DMS 273 treated with DMSO at 0.1 percent for 48 hours (cell line): ENCODE measurements at places on chromosomes 13 and 19.

DNA sequence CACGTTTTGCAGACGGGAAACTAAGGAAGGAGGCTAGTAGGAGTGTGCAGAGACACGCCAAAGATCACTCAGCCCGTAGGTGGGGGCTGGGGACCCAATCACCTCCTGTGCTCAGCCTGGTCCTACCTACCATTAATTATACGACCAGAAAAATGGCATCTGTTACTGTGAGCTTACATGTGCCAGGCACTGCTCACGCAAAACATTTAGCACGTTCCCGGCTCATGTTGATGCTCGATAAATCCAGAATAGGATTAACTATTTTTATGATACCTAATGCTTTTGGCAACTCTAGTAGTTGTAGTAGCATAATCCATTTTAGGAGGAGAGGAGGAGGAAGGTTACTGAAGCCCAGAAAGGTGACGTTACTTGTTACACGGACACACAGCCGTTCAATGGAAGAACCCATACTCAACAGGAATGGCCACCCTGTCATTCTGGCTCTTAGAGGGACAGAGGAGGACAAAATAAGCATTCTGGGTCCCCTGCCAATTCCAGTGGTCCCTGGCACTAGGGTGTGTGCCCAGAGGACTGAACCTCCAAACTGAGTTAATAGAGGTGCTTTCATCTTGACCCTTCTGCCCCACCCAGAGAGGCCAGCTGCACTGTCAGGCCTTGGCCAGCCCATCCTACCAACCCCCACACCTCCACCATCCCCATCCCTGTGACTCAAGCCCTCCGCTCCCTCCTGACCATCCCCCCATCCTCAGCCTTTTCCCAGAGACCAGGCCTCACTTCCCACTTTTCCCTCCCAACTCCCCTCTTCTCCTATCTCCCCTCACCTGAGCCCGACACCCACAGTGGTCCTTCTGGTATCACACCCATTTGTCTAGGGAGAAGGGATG is 5.0 kb upstream of the EML2 start:
- peak; percentile 50 for DNase-seq

DNA sequence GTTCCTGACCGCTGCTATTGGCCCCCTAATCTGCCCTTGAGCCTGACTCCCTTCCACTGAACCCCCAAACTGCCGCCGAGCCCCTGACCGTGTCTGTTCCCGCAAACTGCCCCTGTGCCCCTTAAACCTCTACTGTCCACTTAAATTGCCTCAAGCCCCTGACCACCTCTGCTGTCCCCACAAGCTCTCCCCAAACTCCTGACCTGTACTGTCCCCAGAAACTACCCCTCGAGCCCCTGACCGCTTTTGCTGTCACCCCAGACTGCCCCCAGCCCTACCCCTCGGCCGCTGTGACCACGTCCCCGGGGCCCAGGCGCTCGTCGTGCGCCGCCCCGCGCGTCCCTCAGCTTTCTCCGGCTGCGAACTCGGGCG is 382 bp downstream of the ZNF77 start:
- DNase-seq, result no peak

DNA sequence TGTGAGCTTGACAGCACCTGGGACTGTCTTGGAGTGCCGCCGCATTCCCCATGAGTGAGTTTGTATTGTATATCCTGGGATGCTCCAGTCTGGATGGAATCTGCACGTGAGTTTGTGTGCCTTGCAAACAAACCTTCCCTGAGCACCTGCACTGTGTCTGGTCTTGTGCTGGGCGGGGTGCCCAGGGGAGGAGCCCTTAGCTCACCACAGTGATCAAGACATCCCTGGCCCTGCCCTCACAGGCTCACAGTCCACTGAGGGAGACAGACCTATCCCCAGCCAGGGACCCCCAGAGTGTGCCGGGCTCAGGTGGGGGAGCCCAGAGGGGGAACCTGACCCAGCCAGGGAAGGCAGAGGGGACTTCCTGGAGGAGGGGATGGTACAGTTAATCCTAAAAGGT is 1.7 kb upstream of the BCAM start:
- no peak for DNase-seq

DNA sequence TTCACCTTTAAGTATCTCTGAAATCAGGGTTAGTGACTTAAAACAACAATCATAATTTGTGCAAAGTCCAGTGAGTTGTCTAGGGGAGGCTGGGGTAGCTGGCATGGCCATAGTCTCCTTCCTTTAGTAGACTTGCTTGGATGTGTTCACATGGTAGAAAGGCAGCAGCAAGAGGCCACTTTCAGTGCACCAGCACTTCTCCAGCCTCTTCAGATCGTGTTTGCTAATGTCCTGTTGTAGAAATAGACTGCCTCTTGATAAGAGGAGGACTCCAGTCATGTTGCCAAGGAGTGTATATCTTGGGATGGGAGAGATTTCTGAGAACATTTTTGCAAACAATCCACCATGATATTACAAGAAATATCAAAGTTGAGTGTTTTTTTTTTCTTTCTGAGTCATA is 22.9 kb downstream of the WDFY2 start:
- no peak for DNase-seq

- no peak for DNase-seq
Observed at GRCh38 chr19:5631567-5632240, 8.8 kb downstream of the SAFB start.

GRCh38 chr19:52226652-52227051 is 36.8 kb downstream of the PPP2R1A start:
- DNase-seq, result no peak

- DNase-seq, result no peak
Observed at GRCh38 chr19:29672933-29673336, 7.7 kb downstream of the PLEKHF1 start.

- DNase-seq, result no peak
Observed at GRCh38 chr19:29309637-29310036, 96.7 kb upstream of the UQCRFS1 start.

- DNase-seq, result no peak
Observed at GRCh38 chr19:53865918-53866864, 1.5 kb upstream of the MYADM start.

- DNase-seq, result no peak
Observed at GRCh38 chr19:39301021-39301420, 4.8 kb downstream of the IFNL1 start.

DNA sequence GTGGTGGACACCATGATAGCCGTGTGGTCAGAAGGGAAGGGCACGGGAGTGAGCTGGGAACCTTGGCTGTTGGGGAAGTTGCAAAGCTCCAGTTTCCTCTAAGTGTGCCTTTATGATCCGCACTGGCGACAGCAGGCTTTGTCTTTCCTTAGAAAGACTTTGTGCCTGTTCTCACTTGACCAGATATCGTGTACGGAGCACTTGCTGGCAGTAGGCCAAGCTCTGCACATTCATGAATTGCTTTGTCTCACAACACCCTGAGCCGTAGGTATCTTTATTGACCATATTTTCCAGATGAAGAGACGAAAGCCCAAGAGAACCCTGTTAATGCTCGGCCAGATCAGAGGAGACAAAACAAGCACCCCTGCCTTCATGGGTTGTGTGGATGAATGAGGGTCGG is 15.1 kb downstream of the CUL4A start:
- DNase-seq, result no peak

DNA sequence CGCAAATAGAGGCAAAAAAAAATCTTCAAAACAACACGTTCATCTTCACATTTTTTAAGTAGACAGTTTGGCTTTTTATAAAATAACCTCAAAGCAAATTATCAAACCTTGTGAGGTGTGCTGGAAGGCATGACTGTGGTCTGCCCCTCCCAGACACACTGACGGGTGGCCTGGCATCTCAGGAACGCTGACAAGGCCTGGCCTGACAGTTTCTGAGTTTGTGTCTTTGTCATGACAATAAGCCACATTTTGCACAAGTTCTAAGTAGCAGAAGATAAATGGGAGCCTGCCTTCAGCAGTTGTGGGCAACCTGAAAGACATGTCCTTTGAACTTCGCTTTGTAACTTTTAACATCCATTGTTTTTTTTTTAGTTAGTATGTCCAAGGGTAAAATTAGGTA is 38.5 kb downstream of the SOX21 start:
- DNase-seq, result no peak

DNA sequence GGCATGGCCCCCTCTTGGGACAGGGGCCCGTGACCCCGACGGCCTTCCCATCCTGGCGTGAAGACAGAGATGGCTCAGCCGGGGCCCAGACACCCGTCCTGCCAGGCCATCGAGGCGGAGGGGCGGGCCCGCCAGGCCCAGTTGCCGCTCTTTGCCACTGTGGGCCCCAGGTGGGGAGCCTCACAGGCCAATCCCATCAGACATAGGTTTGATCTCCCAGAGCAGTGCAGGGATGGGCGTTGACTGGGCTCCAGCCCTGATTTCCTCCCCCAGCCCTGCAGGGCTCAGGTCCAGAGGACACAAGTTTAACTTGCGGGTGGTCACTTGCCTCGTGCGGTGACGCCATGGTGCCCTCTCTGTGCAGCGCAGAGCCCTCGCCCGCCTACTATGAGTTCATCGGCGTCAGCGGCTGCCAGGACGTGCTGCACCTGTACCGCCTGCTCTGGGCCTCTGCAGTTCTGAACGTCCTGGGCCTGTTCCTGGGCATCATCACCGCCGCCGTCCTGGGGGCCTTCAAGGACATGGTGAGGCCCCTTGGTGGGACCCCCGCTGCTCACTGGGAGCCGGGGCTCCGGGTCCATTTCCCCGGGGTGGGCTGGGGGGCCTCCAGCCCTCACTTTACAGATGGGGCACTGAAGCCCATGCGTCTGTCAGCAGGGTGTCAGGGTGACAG is 42.4 kb downstream of the TMEM255B start:
- DNase-seq, result no peak

DNA sequence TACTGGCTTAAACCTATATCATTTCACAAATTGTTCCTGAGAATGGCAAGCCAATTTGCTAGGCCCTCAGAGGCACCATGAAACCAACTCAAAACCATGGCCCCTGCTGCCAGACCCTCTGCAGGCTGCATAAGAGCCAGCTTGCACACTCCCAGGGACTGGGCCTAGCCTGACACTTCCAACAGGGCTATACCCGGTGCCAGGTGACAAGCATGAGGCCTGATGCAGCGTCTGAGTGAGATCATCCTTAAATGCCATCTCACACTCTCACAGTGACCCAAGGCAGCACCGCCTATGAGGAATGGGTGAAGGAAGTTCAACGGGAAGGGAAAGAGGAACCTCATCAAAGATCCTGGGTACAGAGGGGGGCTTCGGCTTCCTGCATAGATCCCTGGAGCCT is 65.6 kb downstream of the C13orf42 start:
- DNase-seq, result no peak

DNA sequence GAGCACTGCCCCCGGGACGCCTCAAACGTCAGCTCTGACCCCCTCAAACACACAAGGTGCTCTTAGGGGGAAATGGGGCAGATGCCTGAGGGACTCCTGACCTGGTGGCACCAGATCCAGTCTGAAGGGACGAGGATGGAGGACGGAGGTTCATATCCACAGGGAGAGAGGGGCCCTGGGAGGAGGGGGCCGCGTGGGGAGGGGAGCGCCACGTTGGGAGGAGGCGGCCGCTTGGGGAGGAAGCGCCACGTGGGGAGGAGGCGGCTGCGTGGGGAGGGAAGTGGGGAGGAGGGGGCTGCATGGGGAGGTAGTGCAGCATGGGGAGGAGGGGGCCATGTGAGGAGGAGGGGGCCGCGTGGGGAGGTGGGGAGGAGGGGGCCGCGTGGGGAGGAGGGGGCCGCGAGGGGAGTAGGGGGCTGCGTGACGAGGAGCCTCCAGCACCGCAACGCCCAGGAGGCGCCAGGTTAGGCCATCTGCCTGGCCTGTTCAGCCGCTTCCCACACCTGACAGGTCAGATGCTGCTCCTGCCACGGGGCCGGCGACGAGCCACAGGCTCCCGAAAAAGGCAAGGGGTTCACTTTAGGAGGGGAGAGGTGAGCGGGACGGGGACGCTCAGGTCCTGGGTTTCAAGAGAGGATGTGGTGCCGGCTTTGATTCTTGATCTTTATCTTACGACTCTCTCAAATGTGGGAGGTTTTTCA is 36.7 kb upstream of the C13orf46 start:
- DNase-seq, result no peak

DNA sequence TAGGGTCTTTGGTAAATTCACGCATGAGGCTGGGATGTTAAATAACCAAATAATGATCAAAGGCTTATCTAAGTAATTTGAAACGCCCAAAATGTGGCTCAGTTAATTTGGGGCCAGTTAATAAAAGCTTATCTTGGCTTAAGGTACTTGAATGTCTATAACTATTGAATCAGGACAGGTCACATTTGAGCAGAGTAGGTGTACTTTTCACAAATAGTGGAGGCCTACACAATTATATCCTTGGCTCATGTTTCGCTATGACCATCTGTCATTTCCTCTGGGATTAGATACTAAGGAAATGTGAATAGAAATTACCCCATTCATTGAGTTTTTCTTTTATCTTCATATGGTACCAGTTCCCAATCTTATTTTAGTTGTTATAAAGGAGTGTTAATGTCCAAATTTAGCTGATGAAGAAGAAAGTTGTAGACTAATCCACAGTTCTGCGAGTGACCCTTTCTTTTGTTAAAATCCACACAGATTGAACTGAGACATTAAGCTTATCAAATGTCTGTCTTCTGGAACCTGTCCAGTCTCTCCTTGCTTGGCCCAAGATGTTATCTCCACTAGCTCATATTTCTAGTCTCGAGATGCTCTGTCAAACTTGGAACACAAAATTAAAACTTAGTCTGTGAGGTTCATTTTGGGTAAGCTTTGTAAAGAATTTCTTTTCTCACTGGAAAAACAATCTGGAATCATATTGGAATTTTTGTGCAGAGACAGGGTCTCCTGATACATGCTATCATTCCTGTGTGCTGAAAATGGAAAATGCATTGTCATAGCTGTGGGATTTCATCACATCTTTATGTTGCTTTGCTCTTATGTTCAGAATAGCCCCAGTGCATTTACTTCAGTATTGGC is 31.0 kb downstream of the SLAIN1 start:
- peak; percentile 84 for DNase-seq

GRCh38 chr13:58598241-58598640 is 966.7 kb downstream of the PCDH17 start:
- no peak for DNase-seq

GRCh38 chr19:4068047-4068966 is 1.6 kb upstream of the ZBTB7A start:
- DNase-seq, result no peak

DNA sequence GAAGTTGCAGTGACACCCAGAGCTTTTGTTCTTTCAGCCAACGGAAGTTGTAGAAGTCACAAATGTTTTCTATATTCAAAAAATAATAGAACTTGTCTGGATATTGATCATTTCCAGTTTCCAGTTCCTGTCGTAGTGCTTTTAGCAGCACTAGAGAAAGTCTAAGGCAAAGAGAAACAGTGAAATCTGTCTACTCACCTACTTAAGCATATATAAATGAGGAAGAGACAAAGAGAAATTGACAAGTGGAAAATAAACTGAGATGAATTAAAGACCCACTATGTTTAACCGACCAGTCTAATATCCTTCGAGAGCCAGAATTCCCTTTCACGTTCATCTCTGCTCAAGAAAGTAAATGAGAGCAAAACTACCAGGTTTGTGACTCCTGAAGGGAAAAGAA is 36.7 kb downstream of the DACH1 start:
- DNase-seq, result no peak

- DNase-seq, result no peak
Observed at GRCh38 chr19:35868172-35868822, at the start of gene APLP1. TSS of gene APLP1 (plus strand) at chr19:35868574. CDS start at chr19:35868637, 63 bp downstream.

- peak; percentile 46 for DNase-seq
Observed at GRCh38 chr19:16607819-16608218, 20.2 kb downstream of the MED26 start.
